Urinary bladder (tissue), 4 donors: ENCODE measurements at places on chromosomes 3 and 15. TPM values are rescaled to one million over a fixed set of nuclear protein-coding genes. Genes with fewer than 3 reads are reported as not detected.

ADCY5 gene
- 25.1 TPM for total RNA-seq

GPR149 gene
- total RNA-seq: not detected

PCCB gene
- 29.7 TPM for total RNA-seq

TMEM45A gene
- total RNA-seq: 78.8 TPM

ITIH4 gene
- total RNA-seq: 3.3 TPM

AGBL1 gene
- total RNA-seq: 1.5 TPM

TRAT1 gene
- 0.95 TPM for total RNA-seq

PEX5L gene
- total RNA-seq: 0.11 TPM

SQOR gene
- total RNA-seq: 28.7 TPM

LSM3 gene
- 12.2 TPM for total RNA-seq

TUBGCP5 gene
- total RNA-seq: 45.8 TPM

SLC2A2 gene
- total RNA-seq: not detected

TGM4 gene
- not detected for total RNA-seq

ACTC1 gene
- total RNA-seq: 187 TPM

ST3GAL6 gene
- total RNA-seq: 16.7 TPM

ASB14 gene
- total RNA-seq: 0.21 TPM

OR5AC2 gene
- not detected for total RNA-seq

ITIH1 gene
- not detected for total RNA-seq

ECE2 gene
- not detected for total RNA-seq

FILIP1L gene
- 103 TPM for total RNA-seq

SPTSSB gene
- 74.9 TPM for total RNA-seq

COLQ gene
- total RNA-seq: 6.8 TPM

SYNPR gene
- total RNA-seq: 0.95 TPM

CLASP2 gene
- total RNA-seq: 179 TPM

LMCD1 gene
- total RNA-seq: 34.3 TPM

GRM7 gene
- total RNA-seq: 14.6 TPM

LPCAT4 gene
- 12.2 TPM for total RNA-seq

NR2E3 gene
- 2.3 TPM for total RNA-seq

LPP gene
- 705 TPM for total RNA-seq

WNT7A gene
- not detected for total RNA-seq

PRR20G gene
- total RNA-seq: not detected

PLSCR2 gene
- 0.85 TPM for total RNA-seq

FANCD2OS gene
- total RNA-seq: not detected

MUC20 gene
- 12.7 TPM for total RNA-seq

BSN gene
- 0.48 TPM for total RNA-seq

LHFPL4 gene
- total RNA-seq: 0.58 TPM

RTP1 gene
- not detected for total RNA-seq

SMC4 gene
- total RNA-seq: 205 TPM

SEMA3F gene
- 10.8 TPM for total RNA-seq

GPR160 gene
- total RNA-seq: 25.9 TPM

BDH1 gene
- total RNA-seq: 6.9 TPM

NUP210 gene
- total RNA-seq: 3.3 TPM

GYG1 gene
- 33.2 TPM for total RNA-seq

CELF6 gene
- 1.5 TPM for total RNA-seq

GNAI2 gene
- 96.3 TPM for total RNA-seq

ZMYND10 gene
- total RNA-seq: 1.2 TPM

ALG1L2 gene
- 0.85 TPM for total RNA-seq
